ENCODE measurements at places on chromosomes 16 and 17. TPM values are rescaled to one million over a fixed set of nuclear protein-coding genes. Genes with fewer than 3 reads are reported as not detected.

DNA sequence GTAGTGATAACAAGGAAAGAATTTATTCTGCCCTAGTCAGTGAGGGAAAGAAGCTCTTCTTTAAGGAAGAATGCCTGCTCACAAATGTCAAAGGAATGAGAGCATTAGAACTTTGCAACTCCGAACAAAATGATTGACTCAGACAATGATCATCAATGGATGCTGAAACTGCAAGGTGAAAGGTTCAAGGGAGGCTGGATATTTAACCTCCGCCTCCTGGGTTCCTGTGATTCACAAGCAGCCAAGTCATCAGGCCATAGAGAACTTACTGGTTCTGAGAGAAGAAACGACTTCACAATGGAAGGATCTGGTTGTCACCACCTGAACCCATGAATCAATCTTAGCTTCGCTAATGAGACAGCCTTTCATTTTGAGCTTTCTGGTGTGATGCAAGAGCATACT lies 16.0 kb upstream of the SCNN1B start:
- peak; percentile 62 for DNase-seq

DNA sequence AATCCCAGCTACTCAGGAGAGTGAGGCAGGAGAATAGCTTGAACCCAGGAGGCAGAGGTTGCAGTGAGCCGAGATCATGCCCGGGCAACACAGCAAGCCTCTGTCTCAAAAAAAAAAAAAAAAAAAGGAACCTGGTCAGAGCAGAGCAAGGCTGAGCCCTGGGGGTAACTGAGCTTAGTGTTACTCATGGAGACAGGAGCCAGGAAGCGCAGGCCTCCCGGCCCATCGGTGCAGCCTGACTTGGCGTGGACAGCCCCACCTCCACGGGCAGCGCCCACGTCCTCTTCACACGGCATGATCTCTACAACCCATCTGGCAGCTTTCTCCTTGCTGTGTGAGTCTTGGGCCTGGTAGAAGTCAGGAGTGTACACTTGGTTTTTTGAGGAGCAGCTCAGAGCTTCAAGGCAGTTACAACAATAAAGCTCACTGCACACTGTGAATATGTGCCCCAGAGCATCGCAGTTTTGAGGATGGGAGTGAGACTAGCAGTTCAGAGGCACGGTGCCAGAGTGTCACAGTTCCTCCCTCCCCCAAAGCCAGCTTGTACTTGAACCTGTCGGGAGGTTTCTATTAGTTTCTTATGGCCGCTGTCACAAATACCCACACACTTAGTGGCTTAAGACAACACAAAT lies 129.9 kb downstream of the RAP1GAP2 start:
- DNase-seq, result peak; percentile 88

DNA sequence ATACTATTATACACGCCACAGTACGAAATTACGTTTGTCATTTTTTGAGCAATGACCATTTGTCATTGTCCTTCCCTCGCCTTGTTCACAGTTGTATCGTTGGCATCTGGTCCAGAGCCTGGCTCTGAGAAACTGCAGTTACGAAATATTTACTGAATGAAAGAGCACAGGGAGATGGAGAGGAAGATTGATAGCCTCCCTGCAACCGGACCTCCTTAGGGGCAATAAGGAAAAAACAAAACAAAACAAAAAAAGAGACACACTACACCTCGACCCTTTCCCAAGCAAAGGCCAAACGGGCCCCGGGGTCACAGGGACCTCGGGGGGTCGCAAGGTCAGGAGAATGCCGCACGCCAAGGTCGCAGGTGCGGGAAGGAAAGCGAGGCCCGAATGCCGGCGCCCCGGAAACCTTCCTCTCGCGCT lies 857 bp downstream of the GOT2 start:
- DNase-seq, result peak; percentile 18

- peak; percentile 83 for DNase-seq
Measured at GRCh38 chr17:13437966-13438779, 163.6 kb downstream of the HS3ST3A1 start.

DNA sequence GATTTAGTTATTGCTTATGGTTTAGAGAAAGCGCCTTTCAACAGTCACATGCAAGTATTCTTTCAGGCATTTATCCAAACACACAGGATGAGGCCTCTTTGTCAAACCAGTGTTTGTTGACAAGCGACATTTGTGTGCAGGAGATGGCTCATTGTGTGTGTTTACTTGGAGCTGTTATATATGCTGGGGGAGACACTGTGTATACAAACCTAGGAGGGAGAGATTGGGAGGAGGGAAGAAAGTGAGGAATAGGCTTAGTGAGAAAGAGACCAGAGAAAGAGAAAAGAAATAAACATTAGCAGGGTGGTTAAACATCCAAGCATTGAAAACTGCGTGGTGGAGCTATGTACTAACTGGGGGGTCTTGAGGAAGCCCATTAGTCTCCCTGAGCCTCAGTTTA lies 437.6 kb downstream of the MAF start:
- DNase-seq, result no peak

GRCh38 chr16:28193530-28194423 lies 18.0 kb downstream of the XPO6 start:
- peak; percentile 83 for DNase-seq

DNA sequence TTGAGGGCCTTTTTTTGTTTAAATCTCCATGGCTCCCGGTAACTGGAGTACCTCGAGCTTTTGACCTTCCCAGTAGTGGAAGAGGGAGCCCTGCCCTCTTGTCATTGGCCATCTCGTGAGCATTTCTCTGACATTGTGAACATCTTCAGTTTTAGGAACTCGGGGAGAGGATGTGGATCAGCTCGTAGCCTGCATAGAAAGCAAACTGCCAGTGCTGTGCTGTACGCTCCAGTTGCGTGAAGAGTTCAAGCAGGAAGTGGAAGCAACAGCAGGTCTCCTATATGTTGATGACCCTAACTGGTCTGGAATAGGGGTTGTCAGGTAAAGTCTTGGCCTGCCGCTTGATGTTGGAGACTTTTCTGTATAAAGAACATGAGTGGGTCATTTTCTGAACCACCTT lies 24.3 kb downstream of the NTAN1 start:
- DNase-seq, result no peak

DNA sequence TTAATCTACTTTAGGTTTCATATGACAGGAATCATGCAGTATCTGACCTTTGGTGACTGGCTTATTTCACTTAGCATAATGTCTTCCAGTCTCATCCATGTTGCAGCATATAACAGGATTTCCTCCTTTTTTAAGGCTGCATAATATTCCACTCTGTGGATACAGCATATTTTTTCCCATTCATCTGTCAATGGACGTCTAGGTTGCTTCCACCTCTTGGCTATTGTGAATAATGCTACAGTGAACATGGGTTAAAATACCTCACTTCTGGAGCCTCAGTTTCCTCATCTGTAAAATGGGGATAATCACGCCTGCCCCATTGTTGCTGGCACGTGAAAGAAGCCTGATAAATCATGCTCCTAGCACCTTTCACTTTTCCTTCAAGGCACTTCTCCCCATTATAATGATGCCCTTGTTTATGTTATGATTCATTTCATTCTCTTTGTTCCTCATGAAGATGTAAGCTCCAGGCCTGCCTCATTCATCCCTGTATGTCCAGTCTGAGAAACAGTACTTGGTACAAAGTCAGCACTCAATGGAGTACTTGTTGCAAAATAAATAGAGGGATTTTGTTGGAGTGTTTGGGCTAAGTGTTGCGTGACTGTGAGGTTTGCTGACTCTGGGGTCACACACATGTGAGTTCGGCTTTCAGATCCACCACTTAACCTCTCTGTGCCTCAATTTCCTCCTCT lies 59.6 kb downstream of the ABAT start:
- no peak for DNase-seq

DNA sequence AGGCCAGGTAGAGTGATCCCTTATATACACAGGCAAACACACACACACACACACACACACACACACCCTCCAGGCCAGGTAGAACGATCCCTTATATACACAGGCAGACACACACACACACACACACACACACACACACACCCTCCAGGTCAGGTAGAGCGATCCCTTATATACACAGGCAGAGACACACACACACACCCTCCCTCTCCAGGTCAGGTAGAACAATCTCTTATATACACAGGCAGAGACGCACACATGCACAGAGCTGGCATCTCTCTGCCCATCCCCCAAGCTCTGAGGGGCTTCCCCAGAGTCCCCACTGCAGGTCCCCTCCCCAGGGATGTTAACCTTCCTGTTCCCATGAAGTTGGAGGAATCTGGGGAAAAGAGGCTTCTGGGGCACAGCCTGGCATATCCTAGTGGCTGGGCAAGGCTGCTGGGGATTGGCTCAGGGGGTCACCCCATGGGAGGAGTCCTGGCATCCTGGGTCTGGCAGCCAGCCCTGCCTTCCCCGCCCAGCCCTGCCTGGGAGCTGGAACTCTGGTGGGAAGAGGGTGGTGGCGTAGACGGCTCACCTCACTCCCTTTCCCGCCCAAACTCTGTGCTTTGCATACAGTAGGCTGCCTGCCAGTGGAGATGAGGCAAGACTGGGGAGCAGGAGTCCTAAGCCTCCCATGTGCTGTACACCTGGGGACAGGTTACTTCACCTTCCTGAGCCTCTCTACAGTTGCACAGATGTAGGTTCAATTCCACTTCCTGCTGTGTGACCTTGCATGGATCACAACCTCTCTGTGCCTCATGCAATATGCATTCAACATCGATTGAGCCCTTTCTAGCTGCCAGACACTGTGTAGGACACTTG lies 41.8 kb downstream of the TEKT5 start:
- DNase-seq, result peak; percentile 62

DNA sequence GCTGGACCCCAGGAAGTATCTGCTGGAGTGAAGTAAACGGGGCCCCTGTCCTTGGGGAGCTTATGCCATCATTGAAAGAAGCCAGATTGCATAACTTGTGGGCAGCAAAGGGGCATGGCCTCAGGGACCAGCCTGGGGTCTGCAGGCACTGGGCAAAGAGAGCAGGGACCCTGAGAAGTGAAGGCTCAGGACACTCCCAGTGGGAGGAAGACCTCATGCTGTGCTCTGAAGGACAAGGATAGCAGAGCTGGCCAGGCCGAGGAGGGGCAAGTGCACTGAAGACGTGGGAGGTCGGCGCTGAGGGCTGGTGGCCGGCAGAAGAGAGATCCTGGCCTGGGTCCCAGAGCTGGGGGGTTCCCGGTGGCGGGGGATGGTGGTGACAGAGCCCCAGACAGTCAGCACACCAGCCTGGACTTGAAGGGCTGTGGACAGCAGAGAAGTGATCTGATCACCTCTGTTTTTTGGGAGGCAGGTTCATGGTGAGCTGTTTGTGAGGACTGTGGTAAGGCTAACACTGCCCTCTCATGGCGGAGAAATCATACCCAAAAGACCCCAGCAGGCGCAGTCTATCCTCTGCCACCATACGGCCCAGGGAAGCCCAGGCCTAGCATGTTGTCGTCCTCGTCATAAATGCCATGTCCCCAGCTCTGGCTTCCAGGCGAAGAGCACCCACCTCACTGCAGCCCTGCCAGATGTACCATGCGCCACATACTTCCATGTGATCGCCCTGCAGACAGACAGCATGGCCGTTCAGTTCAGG lies 7.1 kb upstream of the CNP start:
- peak; percentile 36 for DNase-seq

DNA sequence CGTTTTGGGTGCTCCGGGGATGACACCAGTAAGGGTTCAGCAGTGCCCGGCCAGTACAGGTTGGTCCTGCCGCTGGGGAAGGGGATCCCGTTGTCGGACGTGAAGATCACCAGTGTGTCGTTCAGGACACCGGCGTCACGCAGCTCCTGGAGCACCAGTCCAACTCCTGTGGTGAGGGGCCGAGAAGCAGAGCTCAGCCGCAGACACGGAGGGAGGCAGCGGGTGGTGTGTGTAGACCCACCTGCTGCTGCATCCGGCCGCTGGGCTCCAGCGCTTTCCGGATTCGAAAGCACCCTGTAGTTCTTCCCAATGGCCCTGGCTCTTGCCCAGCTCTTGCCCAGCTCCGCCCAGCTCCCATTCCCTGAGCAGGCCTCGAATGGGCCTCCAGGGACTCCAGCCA lies 8.0 kb downstream of the SGSH start:
- no peak for DNase-seq

DNA sequence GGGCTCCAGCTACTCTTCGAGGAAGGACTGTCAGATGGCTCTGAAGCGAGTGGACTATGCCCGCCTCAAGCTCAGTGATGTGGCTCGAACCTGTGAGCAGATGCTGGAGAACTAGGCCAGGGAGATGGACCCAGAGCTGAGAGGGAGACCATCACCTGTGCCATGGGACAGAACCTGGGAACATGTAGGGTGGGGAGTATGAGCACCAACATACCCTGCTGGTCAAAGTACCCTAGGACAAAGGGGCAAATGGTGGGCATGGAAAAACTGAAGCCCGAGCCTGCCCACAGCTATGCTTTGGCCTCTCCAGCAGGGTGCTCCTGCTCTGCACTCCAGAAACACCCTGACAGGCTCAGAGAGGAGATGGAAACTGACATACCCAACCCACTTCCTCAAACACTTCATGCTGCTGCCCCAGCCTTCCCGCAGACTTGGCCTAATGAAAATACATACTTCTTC lies 1.9 kb downstream of the MED11 start:
- no peak for DNase-seq

GRCh38 chr16:53944025-53944424 lies 240.1 kb downstream of the FTO start:
- DNase-seq, result no peak

- no peak for DNase-seq
Measured at GRCh38 chr17:49358641-49359247, 3.3 kb downstream of the ZNF652 start.

DNA sequence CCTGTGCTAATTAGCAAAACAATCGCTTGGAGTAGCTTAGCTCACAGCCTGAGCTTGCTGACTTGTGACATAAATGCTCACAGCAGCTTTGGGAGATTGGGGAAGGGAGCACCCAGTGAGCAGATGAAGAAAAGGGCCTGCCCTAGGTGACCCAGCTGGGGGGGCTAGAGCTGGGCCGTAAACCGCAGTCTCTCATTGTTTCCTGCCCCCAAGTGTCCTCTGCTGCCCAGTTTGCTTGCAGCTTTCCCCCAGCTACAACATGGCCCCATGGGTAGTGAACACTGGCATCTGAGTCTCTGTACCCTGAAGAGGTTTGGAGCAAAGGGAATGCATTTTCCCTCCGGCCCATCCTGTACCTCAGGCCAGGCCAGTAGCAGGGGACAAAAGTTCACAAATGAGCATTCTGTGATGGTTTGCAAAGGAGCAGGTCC lies 349.4 kb downstream of the SLC39A11 start:
- no peak for DNase-seq

DNA sequence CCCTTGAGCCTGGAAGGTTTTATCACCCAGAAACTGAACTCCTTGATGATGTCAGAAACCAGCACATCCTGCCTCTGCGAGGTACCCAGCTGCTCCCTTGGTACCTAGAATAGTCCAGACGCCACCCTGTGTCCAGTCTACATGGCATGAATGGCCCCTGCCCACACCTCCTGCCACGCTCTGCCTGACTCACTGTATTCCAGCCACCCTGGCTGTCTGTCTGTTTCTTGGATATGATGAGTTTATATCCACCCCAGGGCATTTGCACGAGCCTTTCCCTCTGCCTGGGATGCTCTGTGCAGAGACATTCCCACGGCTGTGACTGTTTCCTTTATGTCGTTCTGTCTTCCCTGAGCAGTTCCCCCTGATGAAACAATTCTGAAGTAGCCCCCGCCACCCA lies 68.7 kb downstream of the CRISPLD2 start:
- DNase-seq, result peak; percentile 57

Gene CSH1
- total RNA-seq, result not detected

Gene MLKL
- 14.4 TPM for total RNA-seq

Gene PRCD
- total RNA-seq, result 0.02 TPM

Gene CBFA2T3
- not detected for total RNA-seq

Gene TEDC2
- total RNA-seq, result 22.6 TPM

Gene TPSAB1
- not detected for total RNA-seq

Gene SOX15
- total RNA-seq, result not detected

Gene ZNF469
- total RNA-seq, result 0.37 TPM

Gene PRKCA
- total RNA-seq, result 17.9 TPM

Gene IKZF3
- total RNA-seq, result not detected

Gene NMT1
- total RNA-seq, result 83.4 TPM

Gene CLEC18C
- total RNA-seq, result not detected

Gene USH1G
- total RNA-seq, result not detected

Gene CCL2
- 85.5 TPM for total RNA-seq

Data from M059J (cell line).